Activated CD8-positive, alpha-beta T cell treated with anti-CD3 and anti-CD28 coated beads, Interleukin-2, amount 10 ng/mL, durations not matched to agents 7 days and 5 days (primary cell): ENCODE measurements at places on chromosomes 2 and 18. TPM values are rescaled to one million over a fixed set of nuclear protein-coding genes. Genes with fewer than 3 reads are reported as not detected.

UGT1A8 gene
- not detected for total RNA-seq

DNAH7 gene
- not detected for total RNA-seq

GRCh38 chr2:104638190-104638858 lies 215.6 kb upstream of the POU3F3 start:
- H3K27ac ChIP-seq: no peak overlapping the region
- DNase-seq: no peak
- H3K27me3 ChIP-seq: no peaks in the 10 kb centered on the region
- H3K4me3 ChIP-seq: no peak overlapping the region
- no peaks in the 10 kb centered on the region for H3K36me3 ChIP-seq
- peaks cover 3% of the 10 kb centered on the region for H3K4me1 ChIP-seq

DNA sequence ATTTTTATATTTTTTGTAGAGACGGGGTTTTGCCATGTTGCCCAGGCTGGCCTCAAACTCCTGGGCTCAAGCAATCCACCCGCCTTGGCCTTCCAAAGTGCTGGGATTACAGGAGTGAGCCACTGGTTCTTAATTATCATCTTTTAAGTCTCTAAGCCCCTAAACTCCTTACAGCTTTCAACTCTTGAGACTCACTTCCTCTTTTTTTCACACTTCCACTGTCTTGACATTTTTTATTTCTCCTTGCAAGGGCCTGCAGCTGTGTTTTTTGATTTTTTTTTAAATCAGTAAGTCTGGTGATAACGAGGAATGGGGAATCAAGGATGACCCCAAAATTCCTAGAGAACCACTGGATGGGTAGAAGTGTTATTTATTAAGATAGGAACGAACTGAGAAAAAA lies 8.6 kb upstream of the ABCB11 start:
- H3K27ac ChIP-seq: no peak overlapping the region
- peaks cover 6% of the 10 kb centered on the region for H3K36me3 ChIP-seq
- peaks cover 2% of the 10 kb centered on the region for H3K27me3 ChIP-seq
- H3K4me3 ChIP-seq: no peak overlapping the region
